Renal pelvis (tissue), 12 donors: ENCODE measurements at places on chromosomes 7 and 10. TPM values are rescaled to one million over a fixed set of nuclear protein-coding genes. Genes with fewer than 3 reads are reported as not detected.

- no peak for DNase-seq
These were observed 65.1 kb downstream of the SFMBT2 start for GRCh38 chr10:7345717-7346116.

DNA sequence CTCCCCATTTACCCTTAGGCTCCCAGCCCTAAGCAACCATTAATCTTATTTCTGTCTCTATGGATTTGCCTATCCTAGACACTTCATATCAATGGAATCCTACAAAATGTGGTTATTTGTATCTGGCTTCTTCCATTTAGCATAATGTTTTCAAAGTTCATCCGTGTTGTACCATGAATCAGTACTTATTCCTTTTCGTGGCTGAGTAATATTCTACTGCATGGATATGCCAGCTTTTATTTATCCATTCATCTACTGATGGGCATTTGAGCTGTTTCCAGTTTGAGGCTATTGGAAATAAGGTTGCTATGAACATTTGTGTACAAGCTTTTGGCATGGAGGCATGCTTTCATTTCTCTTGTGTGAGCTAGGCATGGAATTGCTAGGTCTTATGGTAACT, 121.1 kb downstream of the WDR11 start:
- no peak for DNase-seq

The CFAP43 gene
- 25.0 TPM for polyA plus RNA-seq

GRCh38 chr10:98013776-98014175, 16.6 kb downstream of the CRTAC1 start:
- no peak for DNase-seq

DNA sequence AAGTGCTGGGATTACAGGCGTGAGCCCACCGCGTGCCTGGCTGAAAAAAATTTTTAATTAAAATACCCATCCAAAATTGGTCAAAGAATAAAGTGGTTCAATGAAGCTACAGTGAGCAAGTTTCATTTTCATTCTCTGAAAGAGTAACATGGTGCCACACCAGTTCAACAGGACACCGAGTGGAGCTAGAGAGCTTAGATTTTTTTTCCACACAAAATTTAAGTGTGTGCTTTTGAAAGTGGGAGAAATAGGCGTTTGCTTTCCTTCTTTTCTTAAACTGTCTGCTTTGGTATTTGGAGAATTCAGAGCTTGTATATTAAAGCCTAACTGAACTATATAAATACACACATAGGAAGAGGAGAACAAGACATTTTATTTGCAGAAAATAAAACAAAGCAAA, 43.4 kb downstream of the BPGM start:
- DNase-seq = peak; percentile 56

DNA sequence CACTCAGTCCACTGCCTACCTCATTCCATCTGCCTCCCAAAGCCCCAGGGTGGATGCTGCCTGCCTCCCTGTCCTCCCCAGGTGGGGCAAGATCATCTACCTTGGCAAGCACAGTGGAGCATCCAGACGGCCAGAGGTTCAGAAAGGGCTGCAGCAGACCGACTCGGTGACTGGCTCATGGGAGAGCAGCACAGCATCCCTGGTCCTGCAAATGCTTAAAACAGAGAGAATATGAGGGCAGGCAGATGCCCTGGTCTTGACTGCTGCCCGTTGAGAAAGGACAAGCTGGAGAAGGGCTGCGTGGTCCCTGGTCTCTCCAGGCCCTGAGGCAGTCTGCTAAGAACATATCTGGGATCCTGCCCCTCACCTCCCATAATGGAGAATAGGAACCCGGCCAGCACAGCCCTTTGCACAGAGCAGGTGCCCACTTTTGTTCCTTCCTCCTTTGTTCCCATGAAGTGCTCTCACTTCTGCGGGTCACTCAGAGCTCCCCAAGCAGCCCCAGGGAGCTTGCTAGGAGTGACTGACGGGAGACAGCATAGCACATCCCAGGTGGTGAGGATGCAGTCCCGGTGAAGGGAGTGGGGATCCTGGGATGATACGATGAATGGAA, 1.4 kb downstream of the HPS1 start:
- DNase-seq = no peak

- no peak for DNase-seq
These were observed 717.1 kb downstream of the GRID1 start for GRCh38 chr10:85649461-85649860.

DNA sequence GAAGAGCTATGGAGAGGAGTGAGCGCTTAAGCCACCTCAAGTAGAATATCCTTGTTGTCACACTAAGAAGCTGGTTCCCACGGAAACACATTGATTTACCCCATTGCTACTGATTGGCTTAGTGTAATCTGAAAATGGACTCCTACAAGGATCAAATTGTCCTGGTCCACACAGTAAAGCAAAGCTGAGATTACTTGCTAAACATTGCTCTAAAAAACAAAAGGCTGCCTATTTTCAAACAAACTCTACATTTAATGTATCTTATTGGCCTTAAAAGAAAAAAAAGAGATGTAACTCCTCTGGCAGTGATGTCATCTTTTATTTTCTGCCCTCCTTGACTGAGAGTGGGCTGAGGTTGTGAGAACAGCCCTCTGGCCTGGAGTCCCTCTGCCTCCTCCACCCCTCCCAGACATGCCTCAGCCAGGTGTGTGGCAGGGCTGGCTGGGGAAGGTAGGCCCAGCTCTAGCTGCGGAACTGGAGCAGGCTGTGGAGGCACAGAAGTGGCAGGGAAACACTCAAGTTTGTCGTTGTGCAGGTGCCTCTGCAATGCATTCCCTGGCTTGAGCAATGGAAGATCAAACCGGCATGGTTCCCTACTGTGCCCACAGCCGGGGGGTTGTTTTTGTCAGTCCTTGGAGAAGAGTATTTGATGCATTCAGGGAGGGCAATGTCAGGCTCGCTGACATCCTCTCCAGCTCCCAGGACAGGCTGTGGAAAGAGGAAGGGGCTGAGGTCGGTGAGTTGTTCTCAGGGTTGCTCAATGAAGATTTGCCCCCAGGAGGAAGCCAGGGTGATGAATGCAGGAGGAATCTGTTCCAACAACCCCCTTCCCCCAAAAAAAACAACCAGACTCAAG, 9.1 kb downstream of the KLF6 start:
- DNase-seq = no peak

The SYT15 gene
- 4.3 TPM for polyA plus RNA-seq

- peak; percentile 50 for DNase-seq
These were observed 232.6 kb upstream of the AUTS2 start for GRCh38 chr7:69365651-69366192.

- no peak for DNase-seq
These were observed 244.5 kb upstream of the ETV1 start for GRCh38 chr7:14233868-14234369.
